ENCODE measurements at places on chromosomes 2 and 18.

- no peak for DNase-seq
Observed at GRCh38 chr2:207754498-207755383, 15.0 kb downstream of the FZD5 start.

DNA sequence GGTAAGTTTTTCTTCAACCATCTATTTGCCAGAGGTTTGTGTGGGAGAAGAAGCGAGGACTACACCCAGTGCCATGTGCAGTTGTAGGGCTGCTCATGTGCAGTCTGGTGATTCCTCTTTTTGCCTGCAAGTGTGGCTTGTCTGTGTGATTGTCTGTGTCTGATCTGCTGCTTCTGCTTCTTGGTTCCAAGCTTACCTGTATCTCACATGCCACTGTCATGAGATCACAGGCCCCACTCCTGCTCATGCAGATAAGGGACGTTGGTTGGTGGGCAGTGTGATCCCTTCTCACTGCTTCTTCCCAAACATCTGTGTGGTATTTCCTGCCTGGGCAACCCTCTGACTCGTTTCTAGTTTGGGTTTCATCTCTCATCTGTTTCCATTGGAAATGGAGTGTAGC lies 27.1 kb downstream of the RRM2 start:
- no peak for DNase-seq

- no peak for DNase-seq
Observed at GRCh38 chr18:44899832-44900231, 219.1 kb downstream of the SETBP1 start.

- no peak for DNase-seq
Observed at GRCh38 chr18:79077181-79077580, 8.0 kb downstream of the ATP9B start.
